ENCODE measurements at places on chromosomes 2 and 18.

DNA sequence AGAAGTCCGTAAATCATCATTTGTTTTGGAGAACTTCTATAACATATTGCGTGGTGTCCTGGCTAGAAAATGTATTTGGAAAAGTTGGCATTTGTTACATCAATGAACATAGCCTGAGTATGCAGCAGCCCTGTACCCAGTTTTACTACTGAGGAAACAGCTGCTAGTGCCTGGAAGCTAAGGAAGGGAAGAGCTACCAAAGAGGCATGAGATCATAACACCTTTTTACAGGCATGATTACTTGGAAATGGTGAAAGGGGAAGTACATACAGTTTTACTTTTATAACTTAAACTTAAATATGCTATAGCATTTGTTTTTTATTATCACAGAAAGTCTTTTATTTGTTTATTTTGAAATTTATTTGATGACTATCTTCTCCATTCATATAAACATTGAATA, 128.4 kb upstream of the MC4R start:
- no peak for DNase-seq

- DNase-seq: no peak
Observed at GRCh38 chr18:61988100-61988499, 95.3 kb upstream of the RNF152 start.

DNA sequence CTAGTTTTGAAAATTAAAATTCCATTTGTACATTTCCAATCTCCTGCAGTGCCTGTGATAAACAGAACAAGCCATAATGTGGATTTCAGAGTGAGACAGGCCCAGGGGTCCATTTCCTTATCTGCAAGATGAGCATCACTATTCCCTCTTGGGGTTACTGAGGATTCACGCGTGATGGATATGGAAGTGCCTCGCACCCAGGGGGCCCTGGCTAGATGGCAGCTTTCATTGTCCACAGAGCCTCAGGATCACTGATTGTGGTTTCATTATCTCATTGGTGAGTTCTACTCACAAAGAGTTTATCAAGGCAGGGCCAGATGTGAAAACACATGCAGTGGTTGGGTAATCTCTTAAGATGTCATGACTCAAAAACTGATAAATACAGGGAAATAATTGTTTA, 11.6 kb downstream of the CNGA3 start:
- DNase-seq: no peak

DNA sequence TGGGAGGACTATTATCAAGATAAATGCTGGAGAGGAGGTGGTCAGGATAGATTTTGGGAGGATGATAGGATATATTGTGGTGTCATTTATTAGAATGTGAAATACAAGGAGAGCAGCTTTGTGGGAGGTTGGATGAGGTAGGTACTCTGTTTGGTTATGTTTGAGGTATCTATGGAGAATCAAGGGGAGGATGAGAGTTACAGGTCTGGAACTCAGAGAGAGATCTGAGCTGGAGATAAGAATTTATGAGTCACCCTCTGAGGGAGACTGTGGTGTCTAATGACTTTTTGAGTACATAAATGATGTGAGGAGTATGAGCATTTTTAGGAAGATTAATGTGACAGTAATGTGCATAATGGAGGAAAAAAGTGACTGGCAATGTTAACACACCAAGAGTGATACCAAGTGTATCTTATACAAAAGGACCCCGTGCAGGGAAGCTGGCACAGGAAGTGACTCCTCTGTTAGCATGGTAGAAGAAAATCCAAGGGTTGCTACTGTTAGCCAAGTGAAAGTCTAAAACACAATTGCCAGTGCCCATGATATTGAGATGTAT, 48.2 kb downstream of the CRIM1 start:
- DNase-seq: no peak

DNA sequence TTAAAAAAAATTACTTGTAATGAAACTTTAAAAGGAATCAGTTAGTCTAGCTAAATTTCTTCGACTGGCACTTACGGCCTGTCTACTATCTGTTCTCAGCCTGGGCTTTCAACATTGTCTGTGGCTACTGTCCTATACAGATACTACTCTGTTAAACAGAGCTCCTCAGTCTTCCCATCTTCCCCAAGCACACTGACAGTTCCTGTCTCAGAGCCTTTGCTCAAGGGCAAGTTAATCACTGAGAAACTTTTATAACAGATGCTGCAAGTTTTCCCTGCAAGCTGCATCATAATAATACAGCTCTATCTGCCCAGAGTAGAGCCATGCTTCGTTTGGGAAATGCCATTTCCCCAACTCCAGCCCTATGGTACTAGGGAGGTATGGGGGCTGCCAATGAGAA, 11.3 kb upstream of the YPEL5 start:
- no peak for DNase-seq

DNA sequence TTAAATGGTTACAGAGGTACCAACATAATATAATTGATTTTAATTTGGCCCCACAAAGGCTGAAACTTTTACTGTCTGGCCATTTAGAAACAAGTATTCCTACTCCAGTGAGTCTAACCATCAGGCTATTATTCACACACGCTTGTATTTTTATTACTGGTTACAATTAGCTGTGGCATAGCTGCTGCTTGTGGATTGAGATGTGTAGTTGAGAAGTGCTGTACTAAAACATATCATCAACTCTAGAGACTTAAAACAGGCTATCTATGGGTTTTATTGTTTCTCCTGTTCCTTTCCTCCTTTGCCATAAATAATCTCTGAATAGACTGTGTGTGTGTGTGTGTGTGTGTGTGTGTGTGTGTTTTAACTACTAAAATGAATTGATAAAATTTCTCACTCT, 530.2 kb downstream of the CCDC85A start:
- no peak for DNase-seq

GRCh38 chr2:156098506-156098905, 234.0 kb downstream of the NR4A2 start:
- DNase-seq: no peak

- DNase-seq: no peak
Observed at GRCh38 chr18:48962994-48963561, 12.3 kb upstream of the SMAD7 start.

DNA sequence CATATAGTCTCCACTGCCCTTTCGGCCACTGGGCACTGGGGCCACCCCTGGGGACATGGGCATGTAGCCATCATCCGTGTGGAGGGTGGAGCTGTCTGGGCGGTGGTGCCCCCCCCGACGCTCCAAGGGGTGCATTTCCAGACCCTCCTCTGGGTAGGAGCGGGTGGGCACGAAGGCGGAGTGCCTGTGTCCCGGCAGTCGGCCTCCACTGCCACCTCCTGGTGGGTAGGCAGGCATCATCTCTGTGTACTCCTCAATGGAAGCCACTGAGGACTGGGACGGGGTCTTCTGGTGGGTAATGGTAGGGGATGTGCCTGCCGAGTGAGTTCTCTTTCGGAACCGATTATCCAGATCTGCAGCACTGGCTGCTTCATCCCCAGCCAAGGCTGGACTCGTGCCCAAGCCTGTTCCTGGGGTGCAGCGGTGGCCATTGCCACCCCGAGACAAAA, 2.8 kb downstream of the IRS1 start:
- no peak for DNase-seq

GRCh38 chr2:163775304-163775703, 39.5 kb upstream of the FIGN start:
- no peak for DNase-seq

- no peak for DNase-seq
Observed at GRCh38 chr2:58006256-58006951, 40.2 kb upstream of the VRK2 start.

DNA sequence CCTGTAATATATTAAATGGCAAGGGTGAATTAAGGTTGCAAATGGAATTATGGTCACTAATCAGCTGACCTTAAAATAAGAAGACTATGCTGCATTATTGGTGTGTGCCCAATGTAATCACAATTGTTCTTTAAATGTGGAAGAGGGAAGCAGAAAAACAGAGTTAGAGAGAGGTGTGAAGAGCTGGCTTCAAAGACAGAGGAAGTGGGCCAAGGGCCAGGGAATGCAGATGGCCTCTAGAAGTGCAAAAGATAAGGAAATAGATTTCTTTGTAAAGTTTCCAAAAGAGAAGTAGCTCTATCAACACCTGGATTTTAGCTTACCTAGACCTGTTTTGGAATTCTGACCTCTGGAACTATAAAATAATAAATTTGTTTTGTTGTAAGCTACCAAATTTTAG, 276.0 kb downstream of the LRRTM1 start:
- DNase-seq: no peak

GRCh38 chr18:40366521-40366920, 1588.5 kb upstream of the PIK3C3 start:
- no peak for DNase-seq

DNA sequence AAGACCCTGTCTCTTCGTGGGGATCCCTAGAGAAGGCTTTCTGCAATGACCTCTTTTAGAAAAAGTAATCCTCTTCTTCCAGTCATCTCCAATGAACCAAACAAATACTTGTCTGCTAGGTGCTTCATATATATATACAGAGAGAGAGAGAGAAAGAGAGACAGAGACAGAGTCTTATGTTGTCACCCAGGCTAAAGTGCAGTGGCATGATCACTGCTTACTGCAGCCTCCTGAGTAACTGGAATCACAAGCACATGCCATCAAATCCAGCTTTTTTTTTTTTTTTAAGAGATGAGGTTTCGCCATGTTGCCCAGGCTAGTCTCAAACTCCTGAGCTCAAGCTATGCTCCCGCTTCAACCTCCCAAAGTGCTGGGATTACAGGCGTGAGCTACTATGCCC, 18.6 kb upstream of the PKDCC start:
- DNase-seq: no peak

DNA sequence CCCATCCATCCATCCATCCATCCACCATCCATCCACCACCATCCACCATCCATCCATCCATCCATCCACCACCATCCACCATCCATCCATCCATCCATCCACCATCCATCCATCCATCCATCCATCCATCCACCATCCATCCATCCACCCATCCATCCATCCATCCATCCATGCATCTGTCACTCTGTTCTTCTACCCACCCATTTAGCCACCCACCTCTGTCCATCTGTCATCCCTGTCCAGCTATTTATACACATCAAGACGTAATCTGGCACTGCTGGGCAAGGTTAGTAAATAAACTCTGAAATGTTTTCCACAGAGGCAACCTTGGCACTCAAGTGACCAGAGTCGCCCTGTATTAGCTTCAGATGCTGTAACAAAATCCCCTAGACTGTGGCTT, 120.9 kb downstream of the RTP5 start:
- DNase-seq: no peak

- DNase-seq: no peak
Observed at GRCh38 chr2:197307236-197307932, 3.2 kb downstream of the ANKRD44 start.

- DNase-seq: no peak
Observed at GRCh38 chr2:167550448-167550847, 662.2 kb downstream of the XIRP2 start.

DNA sequence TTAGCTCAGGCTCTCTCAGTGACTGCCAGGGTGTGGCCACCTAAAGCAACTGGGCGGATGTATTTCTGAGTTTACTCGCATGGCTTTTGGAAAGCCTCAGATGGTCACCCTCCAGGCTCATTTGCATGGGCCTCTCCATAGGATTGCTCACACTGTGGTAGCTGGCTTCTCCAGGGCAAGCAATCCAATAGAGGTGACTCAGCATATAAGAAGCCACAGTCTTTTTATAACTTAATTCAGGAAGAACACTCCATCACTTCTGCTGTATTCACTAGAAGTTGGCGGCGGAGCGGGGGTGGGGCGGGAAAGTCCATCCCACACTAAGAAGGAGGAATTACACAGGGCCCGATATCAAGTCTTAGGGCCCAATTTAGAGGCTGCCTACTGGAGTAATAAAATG, 3.6 kb upstream of the DOK6 start:
- no peak for DNase-seq

DNA sequence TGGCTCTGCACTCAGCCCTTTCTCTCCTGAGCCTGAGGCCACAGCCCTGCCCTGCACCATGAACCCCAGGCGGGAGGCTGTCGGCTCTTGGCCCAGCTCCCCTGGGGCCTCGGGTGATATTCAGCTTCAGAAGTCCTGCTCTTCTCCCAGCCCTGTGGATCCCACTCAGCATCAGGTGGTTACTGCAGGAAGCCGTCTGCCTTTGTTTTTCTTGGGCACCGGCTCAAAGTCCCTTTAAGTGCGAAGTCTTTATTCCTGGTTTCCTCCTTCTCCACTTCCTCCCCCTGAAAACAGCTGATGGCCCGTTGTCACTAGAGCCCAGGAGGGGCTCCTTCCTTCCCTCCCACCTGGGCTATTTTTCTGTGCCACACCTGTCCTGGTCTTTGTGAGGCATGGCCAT, 161.5 kb upstream of the BCL2L11 start:
- no peak for DNase-seq

DNA sequence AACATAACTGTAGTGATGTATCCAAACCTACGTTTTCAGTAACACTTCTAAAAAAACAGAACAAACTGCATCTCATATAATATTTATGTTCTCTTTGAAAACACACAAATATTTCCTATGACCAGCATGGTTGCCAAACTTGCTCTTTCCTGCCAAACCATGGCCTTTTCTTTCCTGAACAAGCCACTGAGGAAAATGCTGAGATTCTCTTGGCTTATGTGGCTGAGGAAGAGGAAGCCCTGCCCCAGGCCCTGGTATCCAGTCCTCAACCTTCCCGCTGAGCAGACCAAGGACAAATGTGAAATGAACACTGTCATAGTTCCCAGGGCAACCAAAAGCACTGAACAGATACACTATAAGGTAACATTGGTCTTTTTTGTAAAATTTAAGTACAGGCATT, 35.9 kb upstream of the NARS1 start:
- DNase-seq: no peak

DNA sequence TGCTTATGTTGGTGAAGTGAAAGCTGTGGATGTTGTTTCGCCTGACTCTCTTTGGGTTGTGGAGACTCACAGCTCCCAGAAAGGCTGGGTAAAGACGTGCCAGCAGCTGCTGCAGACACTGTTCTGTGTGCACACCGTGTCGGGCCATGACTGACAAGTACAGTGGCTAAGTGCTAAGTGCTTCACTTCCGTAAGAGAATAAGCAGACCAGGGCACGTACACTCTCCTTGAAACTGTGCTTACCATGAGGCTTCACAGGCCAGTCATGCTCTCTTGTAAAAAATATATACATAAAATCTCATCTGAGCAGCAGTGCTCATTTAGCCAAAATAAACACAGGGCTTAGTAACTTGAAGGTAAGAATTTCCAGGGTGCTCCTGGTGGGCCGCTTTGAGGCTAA, 86.0 kb downstream of the NRP2 start:
- no peak for DNase-seq

- peak; percentile 89 for DNase-seq
Observed at GRCh38 chr2:201257956-201258665, 2.2 kb upstream of the CASP8 start.

DNA sequence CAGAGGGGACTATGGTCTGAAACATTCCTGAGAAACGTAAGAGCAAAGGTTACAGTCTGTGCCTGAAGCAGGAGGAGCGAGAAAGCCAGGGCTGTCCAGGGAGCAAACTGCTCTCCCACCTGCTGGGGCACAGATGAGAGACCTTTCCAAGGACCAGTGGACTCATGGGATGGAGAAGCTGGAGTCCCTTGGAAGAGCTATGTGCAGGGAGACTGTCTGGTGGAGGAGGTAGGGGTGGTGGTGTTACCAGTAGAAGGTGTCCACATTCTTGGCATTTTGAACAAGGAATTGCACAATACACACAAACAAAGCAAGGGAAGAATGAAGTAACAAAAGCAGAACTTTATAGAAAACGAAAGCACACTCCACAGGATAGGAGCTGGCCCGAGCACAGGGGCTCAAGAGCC, 97.9 kb upstream of the CYRIA start:
- no peak for DNase-seq

All from activated naive CD4-positive, alpha-beta T cell (primary cell).